Osteocyte (in vitro differentiated cells): ENCODE measurements at places on chromosomes 4 and X. TPM values are rescaled to one million over a fixed set of nuclear protein-coding genes. Genes with fewer than 3 reads are reported as not detected.

Gene SSX3
- not detected in 2 replicates for total RNA-seq

Gene BEX1
- 9.3 and 10.7 TPM in 2 replicates for total RNA-seq

Gene RHOXF2B
- not detected in 2 replicates for total RNA-seq

Gene SPATA18
- total RNA-seq, result 11.9 and 13.4 TPM in 2 replicates

Gene NKX6-1
- total RNA-seq, result not detected in 2 replicates

Gene FDCSP
- not detected in 2 replicates for total RNA-seq

Gene DCTD
- total RNA-seq, result 122 and 126 TPM in 2 replicates

Gene SPIN4
- total RNA-seq, result 7.4 TPM in 2 replicates

Gene MYOZ2
- not detected in 2 replicates for total RNA-seq
